Activated CD4-positive, alpha-beta T cell treated with anti-CD3 and anti-CD28 coated beads, Interleukin-2, amount 50 U/mL, for 48 hours (primary cell): ENCODE measurements at places on chromosomes 7 and 10.
A peak's percentile ranks its signal among the peaks of the same experiment; 100 is the strongest.

GRCh38 chr7:67564959-67565358, 568.3 kb downstream of the TYW1 start:
- DNase-seq = no peak

DNA sequence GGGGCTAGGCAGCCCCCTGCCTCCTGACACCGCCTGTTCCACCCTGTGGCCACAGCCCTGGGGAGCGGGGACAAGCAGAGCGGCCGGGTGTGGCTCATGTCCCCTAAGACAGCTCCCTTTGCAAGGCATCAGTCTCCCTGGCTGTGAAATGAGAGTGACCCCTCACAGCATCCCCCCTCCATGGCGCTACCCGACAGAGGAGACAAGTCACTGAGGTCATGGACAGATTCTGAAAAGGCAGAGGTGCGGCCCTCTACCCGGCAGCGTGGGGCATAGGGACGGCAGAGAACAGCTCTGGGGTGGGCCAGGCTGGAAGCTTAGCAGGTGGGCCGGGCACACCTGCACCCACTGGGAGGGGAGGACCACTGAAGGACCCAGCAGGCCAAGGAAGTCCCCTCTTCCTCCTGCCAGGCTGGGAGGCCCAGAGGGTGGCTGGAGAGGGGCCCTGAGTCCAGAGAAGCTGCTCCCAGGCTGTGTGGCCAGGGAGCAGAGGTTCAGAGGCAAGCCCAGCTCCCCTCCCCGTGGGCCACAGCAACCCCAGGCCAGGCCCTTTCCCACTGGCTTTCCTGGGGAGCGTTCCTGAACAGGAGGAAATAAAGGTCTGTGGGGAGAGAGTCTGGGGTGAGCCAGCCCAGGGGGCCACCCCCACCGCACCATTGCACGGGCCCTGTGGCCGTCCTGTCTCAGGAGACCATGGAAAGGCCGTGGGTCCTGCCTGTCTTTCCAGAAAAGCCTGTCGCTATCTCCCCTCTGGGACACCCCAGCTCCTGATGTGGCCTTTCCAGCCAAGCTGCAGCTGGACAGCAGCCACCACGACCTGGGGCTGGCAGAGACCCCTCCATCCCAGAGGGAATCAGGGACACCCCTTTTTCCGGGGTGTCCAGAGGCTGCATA, 1.7 kb downstream of the ADAP1 start:
- DNase-seq = no peak

DNA sequence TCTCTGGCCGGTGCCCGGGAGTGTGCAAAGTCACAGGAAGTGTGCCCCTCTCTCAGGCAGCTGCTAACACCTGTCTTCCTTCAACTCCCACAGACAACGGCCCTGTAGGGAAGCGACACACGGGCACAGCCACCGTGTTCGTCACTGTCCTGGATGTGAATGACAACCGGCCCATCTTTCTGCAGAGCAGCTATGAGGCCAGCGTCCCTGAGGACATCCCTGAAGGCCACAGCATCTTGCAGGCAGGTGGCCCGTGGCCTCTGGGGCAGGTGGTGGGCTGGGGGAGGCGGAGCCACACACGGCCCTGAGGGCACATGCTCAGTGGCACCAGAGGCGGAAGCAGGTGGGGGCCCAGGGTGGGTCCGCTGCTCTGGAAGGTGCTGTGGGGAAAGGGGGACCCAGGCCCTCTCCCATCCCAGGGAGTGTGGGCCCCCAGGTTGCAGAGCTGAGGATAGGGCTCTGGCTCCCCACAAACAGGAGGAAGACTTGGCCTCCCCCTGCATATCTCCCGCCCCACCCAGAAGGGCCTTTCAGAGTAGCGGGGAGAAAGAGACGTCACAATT, 6.9 kb downstream of the C10orf105 start:
- DNase-seq = no peak

DNA sequence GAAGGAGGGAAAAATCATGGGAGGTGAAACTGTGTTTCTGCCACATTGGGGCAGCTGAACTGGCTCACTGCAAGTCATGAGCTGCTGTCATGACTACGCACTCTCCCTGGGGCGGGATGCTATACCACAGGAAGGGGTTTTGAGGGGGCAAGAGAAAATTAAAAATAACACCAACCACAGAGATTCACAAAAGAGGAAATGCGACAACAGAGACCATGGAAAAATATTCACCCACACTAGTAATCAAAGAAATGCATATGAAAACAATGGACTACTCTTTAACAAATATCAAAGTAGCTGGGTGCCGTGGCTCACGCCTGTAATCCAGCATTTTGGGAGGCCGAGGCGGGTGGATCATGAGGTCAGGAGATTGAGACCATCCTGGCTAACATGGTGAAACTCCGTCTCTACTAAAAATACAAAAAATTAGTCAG, 65.2 kb upstream of the TM9SF3 start:
- peak; percentile 16 for DNase-seq

DNA sequence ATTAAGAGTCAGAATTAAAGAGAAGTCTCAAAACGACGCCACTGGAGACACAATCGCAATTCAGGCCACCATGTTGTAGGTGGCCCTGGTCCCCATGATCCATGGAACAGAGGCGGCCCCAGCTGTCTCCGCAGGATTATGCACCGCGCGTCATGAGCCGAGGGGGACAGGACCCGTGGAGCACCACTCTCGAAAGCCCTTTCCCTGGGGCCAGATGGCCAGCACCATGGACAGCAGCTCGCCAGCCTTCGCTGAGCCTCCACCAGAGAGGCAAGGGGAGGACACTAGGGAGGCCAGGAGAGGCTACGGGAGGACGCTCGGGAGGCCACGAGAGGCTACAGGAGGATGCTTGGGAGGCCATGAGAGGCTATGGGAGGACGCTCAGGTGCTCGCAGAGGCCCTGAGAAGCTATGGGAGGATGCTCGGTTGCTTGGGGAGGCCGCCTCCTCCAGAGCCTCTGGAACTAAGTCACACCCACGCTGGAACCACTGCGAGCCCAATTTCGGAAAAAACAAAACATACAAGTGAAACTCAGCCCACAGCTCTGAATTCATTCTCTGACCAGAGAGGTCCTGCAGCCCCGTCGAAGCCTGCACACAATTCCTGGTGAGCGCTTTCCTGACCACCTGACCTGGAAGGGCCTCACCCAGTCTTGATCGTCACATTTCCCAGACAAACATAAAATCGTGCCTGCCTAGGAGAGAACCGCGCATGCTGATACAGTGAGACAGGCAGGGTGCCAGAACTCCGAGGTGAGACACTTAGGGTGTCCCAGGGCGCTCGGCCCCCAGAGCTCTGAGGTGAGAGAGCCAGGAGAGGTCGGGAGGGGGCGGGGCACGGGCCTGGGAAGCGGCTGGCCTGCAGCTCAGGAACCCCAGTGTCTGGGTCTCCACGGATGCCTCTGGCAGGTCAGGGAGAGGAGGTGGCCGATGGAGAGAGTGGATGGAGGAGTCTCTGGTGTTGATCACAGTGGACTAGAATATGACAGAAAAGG, 224.4 kb downstream of the PTPRN2 start:
- no peak for DNase-seq

- no peak for DNase-seq
Observed at GRCh38 chr10:71975871-71976725, 11.9 kb downstream of the CHST3 start.
